ENCODE measurements at places on chromosomes 2 and 18.
A peak's percentile ranks its signal among the peaks of the same experiment; 100 is the strongest.

GRCh38 chr2:203470371-203470770 is 64.7 kb downstream of the RAPH1 start:
- DNase-seq = no peak

GRCh38 chr2:61664190-61664589 is 126.0 kb upstream of the XPO1 start:
- DNase-seq = no peak

GRCh38 chr2:198359308-198359707 is 554.9 kb downstream of the PLCL1 start:
- DNase-seq = no peak

DNA sequence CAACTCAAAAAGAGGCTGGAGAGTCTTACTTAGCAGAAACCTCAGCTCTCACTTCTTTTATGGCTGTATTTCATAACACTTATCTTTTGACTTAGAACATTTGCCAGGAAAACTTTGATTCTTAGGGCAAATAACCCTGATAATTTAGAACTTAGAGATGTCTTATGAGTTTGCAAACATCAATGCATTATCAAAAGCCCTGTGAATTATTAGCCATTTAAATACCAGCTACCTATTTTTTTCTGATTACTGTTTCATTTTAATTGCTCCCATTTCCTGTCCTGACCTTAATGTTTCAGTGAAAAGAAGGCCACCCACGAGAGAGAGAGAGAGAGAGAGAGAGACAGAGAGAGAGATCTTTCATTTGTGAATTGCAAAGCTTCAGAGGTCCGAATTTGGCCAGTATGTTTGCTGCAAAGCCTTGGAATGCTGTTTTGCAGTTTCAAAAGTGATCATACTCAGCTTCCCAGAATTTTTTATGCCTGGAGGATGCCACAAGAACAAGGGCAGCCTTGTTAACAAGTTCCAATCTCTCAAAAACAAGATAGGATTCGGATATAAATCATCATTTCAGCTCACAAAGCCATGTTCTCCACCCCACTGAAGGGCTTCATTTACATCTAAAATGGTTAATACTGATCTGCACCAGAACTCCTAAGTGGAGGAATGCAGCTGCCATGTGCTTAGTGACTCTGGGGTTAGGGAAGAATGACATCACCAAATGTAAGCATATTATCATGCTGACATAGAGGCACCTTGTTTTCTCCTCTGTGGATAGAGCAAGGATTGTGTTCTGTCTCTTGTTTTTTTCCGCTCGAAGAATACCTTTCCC is 478.2 kb downstream of the ARHGAP15 start:
- no peak for DNase-seq

GRCh38 chr2:18708203-18708715 is 118.9 kb upstream of the NT5C1B start:
- DNase-seq = no peak

- DNase-seq = no peak
Observed at GRCh38 chr2:233792720-233793119, 14.6 kb downstream of the MROH2A start.

DNA sequence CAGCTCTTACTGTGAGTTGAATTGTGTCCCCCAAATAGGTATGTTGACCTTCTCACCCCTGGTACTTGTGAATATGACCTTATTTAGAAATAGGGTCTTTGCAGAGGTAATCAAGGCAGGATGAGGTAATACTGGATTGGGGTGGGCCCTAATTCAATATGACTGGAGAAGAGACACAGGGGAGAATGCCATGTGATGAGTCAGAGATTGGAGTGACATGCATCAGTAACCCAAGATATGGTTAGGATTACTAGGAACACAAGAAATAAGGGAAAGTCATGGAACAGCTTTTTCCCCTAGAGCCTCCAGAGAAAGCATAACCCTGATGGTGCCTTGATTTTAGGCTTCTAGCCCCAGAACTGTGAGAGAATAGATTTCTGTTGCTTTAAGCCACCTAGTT is 37.0 kb upstream of the ATP5MC3 start:
- no peak for DNase-seq

DNA sequence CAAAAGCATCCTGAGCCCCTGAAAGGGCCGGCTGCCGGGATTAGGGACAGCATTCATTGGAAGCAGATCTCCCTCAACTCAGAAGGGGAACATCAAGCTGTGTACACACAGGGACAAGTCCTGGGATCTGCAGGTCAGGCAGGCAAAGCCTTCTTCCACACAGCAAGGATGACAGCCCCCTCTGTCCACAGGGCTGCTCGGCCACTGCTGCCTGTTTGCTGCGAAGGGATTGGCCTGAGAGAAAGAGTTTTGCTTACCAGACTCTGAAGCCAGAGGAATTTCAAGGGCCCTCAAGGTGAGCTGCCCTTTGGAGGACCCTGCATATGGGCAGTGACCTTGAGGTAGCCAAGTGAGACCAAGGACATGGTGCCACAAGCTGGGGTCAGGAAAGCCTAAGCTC is 11.1 kb downstream of the ZBTB7C start:
- DNase-seq = no peak

GRCh38 chr2:188522517-188522916 is 230.8 kb downstream of the GULP1 start:
- DNase-seq = no peak

- no peak for DNase-seq
Observed at GRCh38 chr2:190843890-190844699, 36.5 kb upstream of the GLS start.

DNA sequence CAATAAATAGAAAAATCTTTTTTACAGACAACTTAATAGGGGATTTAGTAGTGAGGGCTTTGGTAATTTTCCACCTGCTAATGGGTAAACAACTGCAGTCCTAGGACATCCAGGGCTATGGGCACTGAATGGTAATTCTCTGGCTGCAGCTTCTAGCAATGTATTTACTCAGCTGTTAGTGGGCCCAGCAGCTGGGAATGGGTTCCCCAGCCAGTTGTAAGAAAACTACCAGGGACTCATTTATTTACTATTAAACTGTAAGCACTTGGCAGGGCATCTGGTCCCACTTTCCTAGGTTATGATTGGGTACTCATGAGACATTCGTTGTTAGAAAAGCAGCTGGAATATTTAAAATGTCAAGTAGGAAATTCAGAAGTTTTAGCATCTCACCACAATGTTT is 363.8 kb upstream of the TRIB2 start:
- DNase-seq = no peak

DNA sequence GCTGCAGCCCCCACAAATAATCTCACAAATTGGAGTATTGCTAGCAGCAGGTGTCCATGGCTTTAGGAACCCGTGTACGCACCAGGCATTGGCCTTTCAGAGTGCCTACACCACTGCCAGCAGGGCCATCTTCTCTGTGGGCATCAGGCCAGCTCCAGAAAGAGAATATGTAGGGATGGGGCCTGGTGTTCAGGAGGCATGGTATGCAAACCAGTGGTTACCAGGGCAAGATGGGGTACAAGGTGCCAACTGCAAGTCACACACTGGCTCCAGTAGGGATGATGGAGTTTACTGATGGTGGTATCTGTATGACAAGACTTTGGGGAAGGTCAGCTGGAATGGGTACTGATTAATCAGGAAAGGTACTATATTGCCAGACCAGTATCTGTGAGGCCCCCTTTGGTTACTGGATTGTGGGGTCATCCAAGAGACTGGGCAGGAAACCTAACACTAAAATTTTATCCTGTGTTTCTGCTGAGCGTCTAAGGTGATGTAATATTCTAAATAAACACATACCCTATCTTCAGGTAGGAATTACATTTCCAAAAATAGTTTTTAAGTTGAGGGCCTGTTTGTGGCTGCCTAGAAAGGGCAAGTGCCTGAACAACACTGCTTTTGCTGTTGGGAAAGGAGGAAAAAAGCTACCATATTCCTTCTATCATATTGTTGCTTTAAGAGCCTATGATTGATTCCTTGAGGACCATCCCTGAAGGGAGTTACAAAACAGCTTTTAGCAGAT is 9.0 kb downstream of the CNOT9 start:
- DNase-seq = no peak

DNA sequence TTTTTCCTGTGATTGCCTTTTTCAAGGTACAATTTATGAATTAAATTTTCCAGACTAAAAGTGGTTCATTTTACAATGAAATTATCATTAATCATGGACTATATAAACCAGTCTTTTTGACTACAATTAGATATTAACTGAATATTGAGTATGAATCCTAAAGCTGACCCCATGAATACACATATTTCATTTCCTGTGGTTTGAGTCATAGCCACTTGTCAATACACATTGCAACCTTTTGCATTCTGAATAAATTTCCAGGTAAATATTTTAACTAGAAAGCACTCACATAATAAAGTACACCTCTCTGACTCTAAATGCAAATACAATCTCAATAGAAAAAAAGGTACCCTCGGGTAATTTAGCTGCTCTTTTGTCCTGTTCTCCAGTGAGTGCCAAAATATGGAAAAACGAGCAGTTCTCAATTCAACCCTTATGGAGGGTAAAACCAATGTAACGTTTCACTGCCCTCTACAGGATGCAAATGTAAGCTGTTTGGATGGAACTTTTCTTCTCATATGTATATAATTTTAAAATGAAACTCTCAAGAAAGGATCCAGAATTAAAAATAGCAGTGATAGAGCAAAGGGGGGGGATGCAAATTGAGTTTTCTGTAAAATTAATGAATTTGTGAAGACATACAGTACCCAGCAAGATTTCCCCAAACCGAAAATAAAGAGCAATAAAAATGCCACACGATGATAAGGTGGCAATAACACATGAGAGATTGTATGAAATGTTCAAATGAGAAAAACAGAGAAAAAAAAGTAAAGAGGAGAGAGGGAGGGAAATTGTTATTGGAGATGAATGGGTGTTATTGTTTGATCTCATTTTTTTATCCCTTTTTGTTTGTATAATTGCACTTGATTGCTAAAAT is 1795.7 kb upstream of the PIK3C3 start:
- DNase-seq = no peak

GRCh38 chr2:171522788-171523087 is 464 bp downstream of the CYBRD1 start:
- DNase-seq = peak; percentile 16

DNA sequence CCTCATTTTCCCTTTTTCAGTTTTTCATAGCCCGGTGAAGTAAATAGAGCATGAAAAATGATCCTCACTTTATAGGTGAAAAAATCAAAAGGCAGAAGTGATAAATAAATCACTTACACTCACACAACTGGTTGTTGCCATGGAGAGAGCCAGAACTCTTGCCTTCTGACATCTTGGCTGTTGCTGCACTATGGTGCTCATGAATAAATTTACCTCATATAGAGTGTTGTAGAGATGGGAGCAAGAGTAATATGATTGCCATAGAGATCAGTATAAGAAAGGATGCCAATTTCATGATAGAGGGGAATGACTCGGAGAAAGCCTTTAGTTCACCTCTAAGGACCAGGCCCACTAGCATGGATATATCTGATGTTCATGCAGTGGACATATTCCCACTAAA is 82.5 kb upstream of the TMEM178A start:
- DNase-seq = no peak

- no peak for DNase-seq
Observed at GRCh38 chr2:1674276-1674675, 70.0 kb downstream of the PXDN start.

DNA sequence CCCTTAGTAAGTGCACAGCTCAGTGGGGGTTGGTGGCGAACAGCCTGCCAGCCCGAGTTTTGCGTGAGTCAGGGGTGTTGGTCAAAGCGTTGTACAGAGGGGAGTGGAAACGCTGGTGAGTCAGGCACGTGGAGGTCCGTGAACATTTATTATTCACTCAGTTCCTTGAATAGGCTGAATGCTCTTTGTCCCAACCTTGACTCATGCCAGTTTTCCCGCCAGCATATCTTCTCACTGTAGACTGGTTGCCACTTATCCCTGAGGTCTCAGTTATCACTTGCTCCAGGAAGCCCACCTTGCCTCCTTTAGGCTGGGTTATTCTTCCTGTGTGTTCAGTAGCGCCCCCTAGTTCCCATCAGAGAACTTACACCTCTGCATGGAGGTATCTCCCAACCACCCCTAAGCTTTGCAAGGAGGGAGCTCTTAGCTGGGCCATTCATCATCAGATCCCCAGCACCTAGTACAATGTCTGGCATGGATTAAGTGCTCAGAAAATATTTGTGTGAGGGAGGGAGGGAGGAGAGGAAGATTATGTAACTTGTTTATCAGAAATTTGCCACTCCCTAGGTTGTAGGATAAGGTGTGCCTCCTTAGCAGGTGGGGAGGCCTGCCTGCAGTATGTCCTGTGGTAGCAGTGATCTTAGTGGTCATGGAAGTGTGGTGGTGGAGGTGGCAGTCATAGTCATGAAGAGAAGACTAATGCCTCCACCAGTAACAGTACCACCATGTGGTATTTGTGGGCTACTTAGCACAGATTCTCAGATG is 72.1 kb downstream of the CABLES1 start:
- no peak for DNase-seq

GRCh38 chr2:34785206-34785785 is 1186.2 kb upstream of the FAM98A start:
- no peak for DNase-seq

Measured in progenitor cell of endocrine pancreas (in vitro differentiated cells).